T-cell (primary cell): ENCODE measurements at places on chromosomes 11 and 22.
A peak's percentile ranks its signal among the peaks of the same experiment; 100 is the strongest.

DNA sequence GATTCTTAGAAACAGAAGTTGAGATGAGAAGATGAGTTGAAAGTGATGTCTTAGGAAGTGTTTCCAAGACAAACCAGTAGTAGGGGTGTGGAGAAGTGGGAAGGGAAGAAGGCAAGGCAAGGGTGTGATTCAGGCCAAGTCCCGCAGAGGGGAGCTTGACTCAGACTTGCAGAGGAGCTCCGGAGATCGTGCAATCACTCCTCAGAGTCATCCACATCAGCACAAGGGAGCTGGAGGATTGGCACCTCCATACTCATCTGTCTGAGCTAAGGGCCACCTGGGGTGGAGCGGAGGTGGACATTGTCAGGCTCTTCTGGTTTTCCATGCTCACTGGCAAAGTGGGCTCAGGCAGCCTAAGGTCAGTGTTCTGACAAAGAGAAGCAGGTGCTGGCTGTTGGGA is 44.4 kb downstream of the CHRDL2 start:
- no peak for DNase-seq

DNA sequence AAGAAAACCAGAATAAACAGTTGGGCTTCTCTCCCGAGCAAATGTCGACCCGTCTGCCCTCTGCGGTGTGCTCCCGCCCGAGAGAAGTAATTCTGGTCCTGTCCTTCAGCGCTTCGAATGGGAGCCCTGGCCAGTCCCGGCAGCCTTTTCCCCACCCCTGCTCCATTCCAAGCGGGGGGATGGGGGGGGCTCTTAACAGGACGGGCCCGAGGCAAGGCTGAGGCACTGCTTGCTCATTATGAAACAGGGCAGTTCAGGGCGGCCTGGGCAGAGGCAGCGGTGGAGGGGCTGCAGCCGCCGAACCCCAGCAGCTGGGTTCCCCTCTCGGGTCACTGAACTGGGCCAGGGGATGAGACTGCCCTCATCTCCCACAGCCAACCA is 9.1 kb downstream of the BACE1-AS start:
- DNase-seq = no peak

DNA sequence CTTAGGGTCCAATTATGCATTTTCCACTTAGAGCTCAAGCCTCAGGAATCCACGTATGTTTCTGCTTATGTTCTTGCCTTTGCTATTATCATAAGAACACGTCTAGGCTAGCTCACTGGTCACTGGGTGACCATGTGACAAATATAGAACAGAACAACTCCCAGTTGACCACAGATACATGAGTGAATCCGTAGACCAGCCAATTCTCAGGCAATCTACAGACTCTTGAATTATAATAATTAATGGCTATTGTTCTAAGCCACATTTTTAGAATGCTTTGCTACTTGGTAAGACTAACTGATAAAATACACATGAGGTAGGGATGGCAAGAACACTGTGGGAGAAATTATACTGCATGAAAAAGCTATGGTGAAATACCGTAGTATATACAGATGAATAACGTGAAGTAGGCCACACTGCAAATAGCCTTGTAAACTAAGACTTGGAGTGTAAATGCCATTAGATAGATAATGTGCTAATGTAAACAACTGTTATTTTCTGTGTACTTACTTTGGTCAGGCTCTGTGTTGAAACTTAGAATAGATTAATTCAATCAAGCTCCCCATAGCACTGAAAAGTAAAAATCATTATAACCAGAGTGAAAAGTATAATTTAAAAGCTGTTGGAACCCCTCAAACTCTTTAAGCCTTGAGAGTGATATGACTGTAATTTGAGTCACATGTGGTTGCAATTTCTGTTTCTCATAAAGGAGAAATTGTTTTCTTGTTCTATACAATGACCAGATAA is 366.2 kb upstream of the CCDC179 start:
- no peak for DNase-seq

GRCh38 chr11:41400819-41401382 is 58.6 kb downstream of the LRRC4C start:
- no peak for DNase-seq

DNA sequence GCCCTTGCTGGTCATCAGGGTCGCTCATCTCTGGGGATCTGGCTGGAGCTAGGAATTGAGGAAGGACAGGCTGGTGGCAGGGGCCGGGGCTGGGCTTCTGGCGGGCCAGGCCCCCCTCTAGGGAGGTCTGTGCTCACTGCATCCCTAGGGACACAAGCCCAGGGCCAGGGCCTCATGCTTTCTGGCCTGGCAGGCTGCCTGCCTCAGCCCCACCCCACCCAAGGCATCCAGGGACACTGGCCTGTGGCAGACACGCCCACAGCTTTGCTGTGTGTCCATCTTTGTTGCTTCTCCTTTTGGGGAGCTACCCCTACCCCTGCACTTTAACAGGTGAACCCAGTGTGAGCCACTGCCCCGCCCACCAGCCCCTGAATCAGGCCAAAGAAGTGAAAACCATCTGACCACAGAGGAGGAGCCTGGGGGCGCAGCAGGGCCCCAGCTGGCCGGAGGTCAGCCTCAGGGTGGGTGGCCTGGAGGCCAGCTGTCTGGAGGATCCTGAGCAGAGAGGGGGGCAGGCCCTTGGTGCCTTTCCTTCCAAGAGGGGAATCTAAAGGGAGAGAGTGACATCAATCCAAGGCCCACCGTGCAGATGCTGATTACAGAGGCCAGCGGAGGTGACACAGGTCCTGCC is 26.8 kb upstream of the CELSR1 start:
- no peak for DNase-seq

- no peak for DNase-seq
Observed at GRCh38 chr11:59186130-59186594, 14.2 kb downstream of the DTX4 start.

GRCh38 chr11:64355078-64355940 is 3.7 kb upstream of the RPS6KA4 start:
- no peak for DNase-seq

DNA sequence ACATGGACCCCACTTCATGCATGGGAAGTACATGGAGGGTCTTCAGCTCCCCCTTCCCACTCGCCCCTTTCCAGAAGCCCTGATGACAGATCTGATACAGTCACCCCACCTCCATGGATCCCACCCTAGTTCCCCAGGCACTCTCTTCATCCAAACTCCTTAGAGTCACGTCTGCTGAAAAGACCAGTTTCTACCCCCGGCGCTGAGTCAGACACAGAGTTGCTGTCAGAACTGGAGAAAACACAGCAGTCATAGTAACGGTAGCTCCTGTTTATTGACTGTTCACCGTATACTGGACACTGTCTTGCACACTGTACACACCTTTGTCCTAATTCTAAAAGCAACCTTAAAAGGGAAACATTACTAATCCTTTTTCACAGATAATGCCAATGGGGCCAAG is 29.1 kb downstream of the DRD2 start:
- no peak for DNase-seq

DNA sequence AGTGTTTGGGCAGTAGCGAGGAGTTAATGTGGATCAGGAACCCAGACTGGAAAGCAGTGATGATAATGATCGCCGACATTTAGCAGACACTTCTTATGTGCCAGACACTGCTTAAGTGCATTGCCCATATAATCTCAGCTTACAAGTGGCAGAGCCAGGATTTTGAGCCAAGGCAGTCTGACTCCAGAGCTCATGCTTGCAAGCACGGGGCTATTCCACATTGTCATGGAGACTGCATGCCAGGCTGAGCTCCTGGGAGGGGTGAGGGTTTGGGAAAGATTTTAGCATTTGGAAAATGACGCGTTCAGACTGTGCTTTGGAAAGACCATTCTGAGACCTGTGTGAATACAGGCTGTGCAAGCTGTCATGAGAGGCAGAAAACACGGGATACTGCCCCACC is 302.7 kb downstream of the DDX10 start:
- no peak for DNase-seq

GRCh38 chr11:8688414-8689362 is 6.1 kb downstream of the RPL27A start:
- DNase-seq = peak; percentile 64

DNA sequence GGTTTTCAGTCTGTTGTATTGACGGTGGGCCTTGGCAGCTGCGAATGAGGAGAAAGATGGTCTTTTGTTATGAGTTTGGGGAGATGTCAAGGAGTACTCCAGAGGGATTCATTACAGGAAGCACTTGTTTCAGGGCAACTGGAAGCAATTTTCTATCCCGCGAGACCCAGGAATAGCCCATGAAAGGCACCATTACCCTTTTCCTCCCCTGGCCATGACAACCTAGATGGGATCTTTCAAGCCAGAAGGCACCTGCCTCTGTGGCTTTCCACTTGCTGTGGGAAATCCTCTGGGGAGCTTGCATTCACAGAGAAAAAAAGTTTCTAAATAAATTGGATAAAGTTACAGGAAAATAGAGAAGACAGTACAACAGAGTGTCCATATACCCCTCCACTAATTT is 2.7 kb downstream of the ZNF215 start:
- DNase-seq = no peak

DNA sequence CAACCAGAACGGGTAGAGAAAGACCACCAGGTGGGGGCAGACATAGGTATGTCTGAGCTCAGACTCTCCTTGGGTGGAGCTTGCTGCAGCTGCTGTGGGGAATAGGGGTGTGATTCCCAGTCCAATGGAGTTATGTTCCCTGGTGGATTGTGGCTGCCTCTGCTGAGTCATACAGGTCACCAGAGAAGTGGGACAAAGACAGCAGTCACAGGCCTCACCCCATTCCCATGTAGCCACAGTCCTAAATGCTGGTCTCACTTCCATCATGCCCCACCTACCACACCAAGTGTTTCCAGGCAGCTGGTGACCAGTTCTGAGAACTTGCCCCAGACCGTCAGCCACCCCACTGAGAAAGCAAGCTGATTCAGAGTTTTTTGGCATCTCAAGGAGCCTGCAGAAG is 17.5 kb downstream of the OR52E5 start:
- DNase-seq = no peak

- no peak for DNase-seq
Observed at GRCh38 chr11:118002010-118002540, 15.9 kb downstream of the IL10RA start.

GRCh38 chr11:88603091-88603867 is 265.7 kb upstream of the CTSC start:
- DNase-seq = no peak

DNA sequence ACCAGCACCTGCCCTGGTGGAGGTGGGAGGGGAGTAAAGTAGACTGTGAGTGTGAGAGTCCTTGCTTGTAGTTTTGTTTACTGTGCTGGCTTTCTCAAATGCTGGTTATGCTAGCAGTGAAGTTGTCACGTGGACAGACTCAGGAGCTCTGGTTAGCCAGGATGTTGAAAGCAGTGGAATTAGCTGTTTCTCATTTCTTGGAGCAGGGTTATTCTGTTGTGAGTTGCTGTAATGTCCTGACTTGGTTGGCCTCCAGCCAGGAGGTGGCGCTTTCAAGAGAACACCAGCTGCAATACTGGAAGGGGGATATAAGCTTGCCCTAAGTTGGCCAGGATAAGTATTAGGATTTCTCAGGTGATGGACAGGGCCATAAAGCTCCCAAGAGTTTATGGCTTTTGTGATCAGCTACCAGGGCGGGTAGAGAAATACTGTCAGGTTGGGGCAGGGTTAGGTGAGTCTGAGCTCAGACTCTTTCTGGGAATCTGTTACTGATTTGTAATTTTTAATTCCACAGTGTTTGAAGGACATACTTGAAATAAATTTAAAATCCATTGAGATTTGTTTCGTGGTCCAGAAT is 13.7 kb downstream of the CYP2D6 start:
- DNase-seq = no peak

- DNase-seq = no peak
Observed at GRCh38 chr22:29480512-29481264, 670 bp downstream of the NEFH start.

DNA sequence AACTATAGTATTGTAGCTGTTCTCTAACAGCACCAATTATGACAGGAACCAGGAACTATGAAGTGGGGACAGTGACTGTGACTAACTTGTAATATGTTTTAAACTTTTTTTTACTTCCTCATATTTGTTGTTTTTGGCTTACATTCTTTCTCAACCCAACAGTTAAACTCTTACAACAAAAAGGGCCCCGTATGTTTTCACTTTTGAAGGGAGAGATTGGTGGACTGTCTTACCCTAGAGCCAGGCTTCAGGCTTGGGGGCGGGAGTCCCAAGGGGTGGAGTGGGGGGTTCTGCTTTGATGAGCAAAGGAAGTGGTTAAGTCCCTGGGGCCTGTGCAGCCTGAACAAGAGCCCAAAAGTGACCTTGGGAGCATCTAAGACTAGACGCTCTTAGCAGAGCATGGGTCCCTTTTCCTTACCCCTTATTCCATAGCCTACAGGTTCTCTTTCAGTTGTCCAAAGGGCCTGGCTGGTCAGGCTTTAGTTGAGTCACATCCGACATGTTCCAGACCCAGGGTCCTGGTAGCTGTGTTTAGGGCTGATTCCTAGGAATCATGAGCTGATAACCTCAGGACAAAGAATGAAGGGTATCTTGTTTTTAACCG is 38.8 kb downstream of the STIM1 start:
- no peak for DNase-seq

- DNase-seq = no peak
Observed at GRCh38 chr11:9787260-9787659, 123.4 kb downstream of the SWAP70 start.

DNA sequence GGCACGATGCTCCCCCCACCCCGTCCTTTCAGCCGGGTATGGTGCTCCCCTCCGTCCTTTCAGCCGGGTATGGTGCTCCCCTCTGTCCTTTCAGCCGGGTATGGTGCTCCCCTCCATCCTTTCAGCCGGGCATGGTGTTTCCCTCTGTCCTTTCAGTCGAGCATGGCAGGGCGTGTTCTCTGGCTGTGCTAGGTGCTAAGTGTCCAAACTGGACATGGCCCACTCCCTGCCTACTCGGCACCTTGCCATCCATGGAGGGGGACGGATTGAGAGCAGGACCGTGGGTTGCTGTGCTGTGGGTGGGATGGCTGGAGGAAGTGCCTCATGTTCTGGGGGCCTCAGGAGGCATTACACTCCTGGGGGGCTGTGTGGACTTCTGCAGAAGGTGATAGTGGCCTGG is 45.5 kb downstream of the MUC6 start:
- no peak for DNase-seq

GRCh38 chr11:1295591-1295990 is 13.8 kb downstream of the TOLLIP start:
- no peak for DNase-seq

DNA sequence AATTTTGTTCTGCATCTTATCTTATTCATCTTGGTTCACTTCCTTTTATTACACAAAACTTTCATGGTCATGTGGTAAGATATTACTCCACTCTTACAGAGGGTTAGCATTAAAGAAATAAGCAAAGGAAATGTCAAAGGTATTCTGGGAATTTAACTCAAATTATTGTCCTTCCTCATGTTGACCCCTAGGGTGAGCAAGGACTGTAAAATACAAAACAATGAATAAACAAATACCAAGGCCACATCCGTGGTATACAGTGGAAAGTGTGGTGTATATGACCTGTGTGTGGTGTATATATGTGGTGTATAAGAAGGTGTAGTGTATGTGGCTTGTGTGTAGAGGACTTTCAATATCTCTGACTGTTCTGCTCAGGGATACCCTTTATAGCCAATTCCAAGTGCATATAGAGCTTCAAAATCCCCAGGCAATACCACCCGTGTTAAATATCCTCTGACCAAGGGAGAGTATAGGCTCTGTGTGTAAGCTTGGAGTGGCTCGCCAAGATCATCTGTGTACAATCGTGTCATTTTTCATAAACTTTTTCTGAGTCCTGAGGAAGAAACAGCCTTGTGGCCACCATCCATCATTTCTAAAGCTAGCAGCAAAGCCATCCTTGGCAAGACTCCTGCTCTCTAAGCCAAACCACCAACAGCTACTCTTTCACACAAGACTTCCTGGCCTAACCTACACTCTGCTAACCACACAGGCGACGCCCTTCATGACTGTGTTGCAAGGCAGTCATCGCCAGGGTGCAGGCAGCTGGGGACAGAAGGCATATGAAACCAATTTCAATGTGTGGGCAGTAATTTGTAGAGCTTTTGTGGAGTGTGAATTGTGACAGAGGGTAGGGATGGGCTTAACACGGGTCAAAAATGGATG is 548.0 kb downstream of the ETS1 start:
- DNase-seq = peak; percentile 72
